ENCODE measurements at places on chromosomes 5 and 9. TPM values are rescaled to one million over a fixed set of nuclear protein-coding genes. Genes with fewer than 3 reads are reported as not detected.

The CTSV gene
- total RNA-seq: 0.32 TPM

The PFN3 gene
- not detected for total RNA-seq

The CHSY3 gene
- total RNA-seq: 4.7 TPM

The ARID3C gene
- not detected for total RNA-seq

The CARD19 gene
- total RNA-seq: 25.6 TPM

The FAM221B gene
- total RNA-seq: 0.32 TPM

The HAVCR2 gene
- 33.8 TPM for total RNA-seq

The PGM5 gene
- total RNA-seq: 26.3 TPM

The MAMDC2 gene
- 35.1 TPM for total RNA-seq

The GABRB2 gene
- total RNA-seq: 0.56 TPM
